GM12892 (cell line): ENCODE measurements at places on chromosomes 4 and X.

DNA sequence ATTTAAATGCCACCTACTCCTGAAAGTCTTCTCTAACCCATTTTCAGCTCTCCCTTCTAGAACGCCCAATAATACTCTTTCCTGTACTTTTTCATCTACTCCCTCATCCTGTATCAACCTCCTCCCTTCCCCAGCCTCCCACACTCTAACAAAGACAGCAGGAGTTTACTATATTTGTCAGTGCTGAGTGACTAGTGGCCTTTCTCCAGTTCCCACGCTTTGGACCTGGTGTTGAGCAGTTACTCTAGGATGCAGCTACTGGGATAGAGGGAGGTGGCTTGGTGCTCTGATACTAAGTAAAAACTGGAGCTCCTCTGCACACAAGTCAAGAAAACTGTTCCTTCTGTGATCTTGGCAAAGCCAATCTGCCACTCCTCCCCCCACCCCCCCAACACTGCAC lies 36.1 kb upstream of the KLHL13 start:
- no peak for DNase-seq

GRCh38 chr4:81492606-81493230 lies 21.0 kb upstream of the RASGEF1B start:
- no peak for DNase-seq

DNA sequence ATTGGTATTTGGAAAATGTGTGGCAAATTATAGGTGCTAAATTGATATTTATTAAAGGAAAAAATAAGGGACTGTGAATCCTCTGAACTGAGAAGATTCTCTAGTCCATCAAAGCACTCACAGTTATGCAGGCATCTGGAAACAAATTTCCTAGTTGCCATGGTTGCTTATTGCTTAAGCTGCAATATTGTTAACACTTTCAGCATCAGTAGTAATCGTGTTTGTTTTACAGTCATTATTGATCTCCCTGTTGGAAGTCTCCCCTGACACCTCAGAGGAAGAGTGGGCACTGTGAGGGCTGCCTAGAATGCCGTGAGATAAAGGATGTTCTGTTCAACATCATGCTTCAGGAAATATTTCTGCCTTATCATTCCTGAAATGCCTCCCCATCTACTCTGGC lies 2004.3 kb upstream of the ADGRL3 start:
- DNase-seq = no peak

DNA sequence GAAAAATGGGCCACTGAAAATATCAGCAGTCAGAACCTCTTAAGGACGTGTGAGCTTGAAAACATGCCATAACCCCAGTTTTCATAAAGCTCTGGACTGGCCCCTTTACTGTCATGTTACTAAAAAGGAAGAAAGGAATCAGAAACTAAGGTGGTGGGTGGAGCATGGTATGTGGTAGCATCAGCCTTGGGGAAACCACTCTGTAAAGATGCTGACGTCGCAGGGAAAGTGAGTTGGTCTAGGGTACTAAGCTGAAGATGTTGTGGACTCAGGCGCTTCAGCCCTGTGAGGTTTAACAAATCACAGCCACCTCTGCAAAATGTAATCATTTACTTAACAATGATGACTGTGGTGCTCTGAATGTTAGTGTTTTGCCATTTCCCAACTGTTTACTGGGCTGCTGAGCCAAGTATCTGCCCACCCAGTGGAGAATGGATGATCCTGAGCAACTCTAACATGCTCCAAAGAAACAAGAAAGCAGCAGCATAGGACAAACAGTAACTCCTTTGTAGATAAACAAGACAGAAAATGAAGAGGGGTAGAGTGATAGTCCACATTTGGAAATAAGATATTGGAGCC lies 33.4 kb downstream of the C4orf54 start:
- DNase-seq = no peak

DNA sequence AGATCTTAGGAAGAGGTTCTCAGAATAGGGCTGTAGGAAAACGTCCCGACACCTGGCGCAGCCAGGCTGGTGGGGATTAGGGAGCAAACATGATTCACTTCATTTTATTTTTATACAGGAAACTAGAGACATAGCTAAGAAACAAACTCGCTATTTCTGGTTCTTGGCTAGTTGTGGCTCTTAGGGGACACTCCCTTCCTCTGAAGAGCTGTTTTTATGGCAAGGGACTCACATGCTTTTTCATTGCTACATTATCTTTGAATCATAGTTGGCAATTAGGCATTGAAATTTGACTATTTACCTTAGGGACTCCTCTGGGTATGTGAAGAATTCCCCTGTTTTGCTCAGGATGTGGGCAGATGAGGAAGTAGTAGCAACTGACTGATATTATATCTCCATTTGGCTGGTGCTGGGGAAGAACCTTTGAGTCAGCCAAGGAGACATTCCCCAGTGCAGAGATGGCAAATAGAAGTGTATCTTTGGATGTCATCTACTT lies 174.5 kb downstream of the SMIM20 start:
- no peak for DNase-seq

GRCh38 chr4:26406346-26406975 lies 83.8 kb downstream of the CCKAR start:
- no peak for DNase-seq

- no peak for DNase-seq
Measured at GRCh38 chr4:84966382-84967242, at the start of gene WDFY3. TSS of gene WDFY3 (minus strand) at chr4:84966690. CDS start at chr4:84860591, 106,099 bp downstream.

DNA sequence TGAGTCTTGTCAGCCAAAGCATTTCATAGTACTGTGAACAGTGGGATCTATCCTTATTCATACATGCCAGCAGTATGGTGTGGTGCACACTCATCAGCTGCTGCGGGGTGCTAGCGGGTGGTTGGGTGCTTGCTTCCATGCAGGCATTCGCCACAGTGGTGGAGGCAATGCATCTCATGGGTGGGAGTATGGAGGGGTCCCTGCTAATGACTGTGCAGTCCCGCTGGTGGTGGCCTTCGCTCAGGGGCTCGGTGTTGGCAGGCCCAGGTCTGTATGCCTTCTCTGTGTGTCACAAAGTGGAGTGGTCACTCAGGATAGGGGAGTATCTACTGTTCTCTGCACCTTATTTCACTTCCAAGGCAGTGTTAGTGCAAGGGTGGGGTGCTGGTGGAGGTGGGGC lies 122.6 kb downstream of the POU3F4 start:
- DNase-seq = no peak

- DNase-seq = no peak
Measured at GRCh38 chr4:138182838-138183426, 59.2 kb downstream of the SLC7A11 start.

DNA sequence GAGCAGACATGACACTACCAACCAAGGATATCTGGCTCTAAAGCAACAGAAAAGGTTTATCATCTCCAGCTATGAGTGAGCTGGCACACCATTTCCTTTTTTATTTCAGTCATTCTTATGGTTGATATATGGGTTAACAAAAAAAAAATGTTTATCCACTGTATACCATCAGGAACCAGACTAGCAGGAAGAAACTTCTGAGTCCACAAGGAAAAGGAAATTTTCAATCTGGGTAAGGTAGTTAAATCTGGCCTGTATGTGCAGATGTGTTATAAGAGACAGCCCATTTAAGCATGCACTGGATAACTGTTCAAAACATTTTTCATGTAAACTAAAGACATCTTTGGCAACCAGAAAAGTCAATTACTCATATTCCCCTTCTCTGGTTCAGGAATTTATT lies 35.0 kb downstream of the AMMECR1 start:
- no peak for DNase-seq

- DNase-seq = no peak
Measured at GRCh38 chr4:151409470-151410313, 716 bp downstream of the FHIP1A start.

DNA sequence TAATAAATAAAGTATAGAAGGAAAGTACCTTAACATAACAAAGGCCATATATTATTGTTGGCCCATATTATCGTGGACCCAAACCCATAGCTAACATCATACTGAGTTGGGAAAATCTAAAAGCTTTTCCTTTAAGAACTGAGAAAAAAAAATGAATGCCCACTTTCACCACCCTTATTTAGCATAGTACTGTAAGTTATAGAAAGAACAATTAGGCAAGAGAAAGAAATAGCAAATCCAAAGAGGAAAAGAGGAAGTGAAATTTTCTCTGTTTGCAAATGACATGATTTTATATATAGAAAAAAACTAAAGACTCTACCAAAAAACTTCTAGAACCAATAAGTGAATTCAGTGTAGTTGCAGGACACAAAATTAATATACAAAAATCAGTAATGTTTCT lies 1854.6 kb downstream of the PCDH7 start:
- no peak for DNase-seq

DNA sequence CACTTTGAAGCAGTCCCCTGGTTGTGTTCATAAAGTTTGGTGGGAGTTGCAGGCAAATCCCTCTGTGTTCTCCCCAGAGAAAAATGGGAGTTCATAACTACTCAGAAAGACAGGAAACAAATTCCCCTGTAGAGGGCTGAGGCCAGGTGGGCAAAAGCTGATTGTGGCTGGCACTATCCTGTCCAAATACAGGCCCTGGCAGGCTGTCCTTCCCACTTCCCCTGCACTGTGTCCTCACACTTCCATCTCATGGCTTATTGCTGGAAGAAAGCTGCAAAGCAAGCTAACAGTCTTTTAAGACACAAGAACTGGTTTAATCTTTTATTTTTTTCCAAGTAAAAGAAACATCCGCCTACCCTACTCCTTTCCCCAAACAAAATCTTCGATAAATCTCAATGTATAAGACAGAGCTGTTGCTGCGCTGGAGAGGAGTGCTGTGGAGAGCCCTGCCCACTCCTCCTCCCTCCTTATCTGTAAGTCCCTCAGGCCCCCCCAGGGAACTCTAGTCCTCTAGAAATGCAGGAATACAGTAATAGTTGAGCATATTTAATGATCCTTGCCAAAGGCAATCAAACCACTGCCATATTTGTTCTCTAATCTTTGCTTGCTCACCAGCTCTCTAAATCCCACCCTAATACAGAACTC lies 14.0 kb downstream of the TAPT1 start:
- DNase-seq = no peak

DNA sequence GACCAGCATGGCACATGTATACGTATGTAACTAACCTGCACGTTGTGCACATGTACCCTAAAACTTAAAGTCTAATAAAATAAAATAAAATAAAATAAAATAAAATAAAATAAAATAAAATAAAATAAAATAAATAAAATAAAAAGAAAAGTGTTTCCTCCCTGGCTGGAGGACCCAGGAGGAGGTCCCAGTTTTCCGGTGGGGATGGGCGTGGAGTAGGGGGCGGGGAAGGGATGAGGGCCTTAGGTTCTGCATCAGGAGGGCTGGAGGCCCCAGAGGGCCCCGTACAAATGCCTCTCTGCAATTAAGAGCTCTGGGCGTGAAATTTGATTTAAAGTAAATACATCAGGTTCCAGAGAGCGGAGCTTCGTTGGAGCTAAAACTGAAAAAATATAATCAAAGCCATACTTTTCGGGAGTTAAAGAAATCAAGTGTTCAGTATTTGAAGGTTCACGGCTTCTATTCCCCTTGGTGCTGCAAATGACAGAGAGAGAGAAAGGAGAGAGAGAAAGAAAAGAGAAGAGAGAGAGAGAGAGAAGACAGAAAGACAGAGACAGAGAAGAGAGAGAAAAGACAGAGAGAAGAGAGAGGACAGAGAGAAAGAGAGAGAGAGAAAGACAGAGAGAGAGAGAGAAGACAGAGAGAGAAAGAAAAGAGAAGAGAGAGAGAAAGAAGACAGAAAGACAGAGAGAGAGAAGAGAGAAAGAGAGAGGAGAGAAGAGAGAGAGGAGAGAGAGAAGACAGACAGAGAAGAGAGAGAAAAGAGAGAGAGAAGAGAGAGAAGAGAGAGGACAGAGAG lies 8.7 kb upstream of the SHOX start:
- DNase-seq = no peak

GRCh38 chr4:159429693-159430035 lies 326.8 kb downstream of the RAPGEF2 start:
- DNase-seq = no peak

GRCh38 chr4:120225527-120225926 lies 158.9 kb upstream of the MAD2L1 start:
- no peak for DNase-seq

- DNase-seq = no peak
Measured at GRCh38 chr4:67776746-67777145, 22.6 kb upstream of the GNRHR start.

DNA sequence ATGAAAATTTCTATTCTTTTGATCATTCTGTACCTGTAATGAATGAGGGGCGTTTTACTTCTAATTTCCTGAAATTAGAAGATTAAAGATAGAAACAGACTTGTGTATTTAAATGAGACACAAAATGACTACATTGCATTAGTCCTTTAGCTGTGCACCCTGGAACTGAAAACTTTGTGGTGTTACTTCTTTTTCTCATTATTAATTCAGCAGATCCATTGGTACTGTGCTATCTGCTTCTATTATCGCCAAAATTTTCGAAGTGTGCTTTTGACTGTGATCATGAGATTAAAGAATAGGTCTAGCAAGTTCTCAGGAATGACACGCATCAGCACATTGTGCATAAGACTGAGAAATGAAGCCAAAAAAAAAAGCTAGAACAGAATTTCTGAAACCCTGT lies 1938.9 kb upstream of the TENM3 start:
- DNase-seq = no peak

- no peak for DNase-seq
Measured at GRCh38 chr4:67035501-67035900, 509.8 kb downstream of the CENPC start.

GRCh38 chr4:88005076-88005475 lies 2.4 kb upstream of the PKD2 start:
- DNase-seq = no peak

GRCh38 chr4:110484029-110484428 lies 8.1 kb downstream of the ENPEP start:
- no peak for DNase-seq

DNA sequence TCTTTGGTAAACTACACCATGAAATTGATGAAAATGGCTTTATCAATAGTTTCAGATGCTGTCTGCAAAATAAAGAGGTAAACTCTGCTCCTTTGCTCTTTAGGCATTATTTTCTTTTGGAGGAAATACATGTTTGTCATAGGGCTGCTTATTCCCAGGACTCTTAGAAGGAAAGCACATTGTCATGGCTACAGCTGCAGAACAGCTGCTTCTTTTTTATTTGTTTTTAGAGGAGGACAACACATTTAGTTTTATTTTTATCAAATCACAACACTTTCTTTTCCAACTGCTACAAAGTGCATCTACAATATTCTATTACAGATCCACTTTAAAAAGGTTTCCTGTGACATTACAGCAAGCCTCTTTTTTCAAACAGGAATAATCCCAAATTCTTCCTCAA lies 12.7 kb upstream of the HPF1 start:
- DNase-seq = no peak

DNA sequence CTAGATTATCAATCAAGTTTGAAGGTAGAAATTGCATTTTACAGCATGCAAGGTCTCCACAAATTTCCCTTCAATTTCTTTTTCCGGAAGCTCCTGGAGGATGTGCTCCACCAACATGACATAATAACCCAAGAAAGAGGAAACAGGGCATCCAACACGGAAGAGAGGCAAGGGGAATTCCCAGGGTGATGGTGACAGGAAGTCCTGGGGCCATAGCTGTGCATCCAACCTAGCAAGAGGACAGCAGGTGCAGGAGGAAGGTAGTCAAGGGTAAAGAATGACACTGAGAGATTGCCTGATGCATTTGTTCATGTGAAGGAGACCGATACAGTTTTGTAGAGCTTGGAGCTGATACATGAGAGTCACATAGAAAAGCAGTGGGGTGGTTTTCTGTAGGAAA lies 115.7 kb upstream of the LSM6 start:
- DNase-seq = peak; percentile 13

GRCh38 chr4:28228561-28229491 lies 1368.2 kb downstream of the STIM2 start:
- no peak for DNase-seq
